ENCODE measurements at places on chromosomes 7 and 10. TPM values are rescaled to one million over a fixed set of nuclear protein-coding genes. Genes with fewer than 3 reads are reported as not detected.

DNA sequence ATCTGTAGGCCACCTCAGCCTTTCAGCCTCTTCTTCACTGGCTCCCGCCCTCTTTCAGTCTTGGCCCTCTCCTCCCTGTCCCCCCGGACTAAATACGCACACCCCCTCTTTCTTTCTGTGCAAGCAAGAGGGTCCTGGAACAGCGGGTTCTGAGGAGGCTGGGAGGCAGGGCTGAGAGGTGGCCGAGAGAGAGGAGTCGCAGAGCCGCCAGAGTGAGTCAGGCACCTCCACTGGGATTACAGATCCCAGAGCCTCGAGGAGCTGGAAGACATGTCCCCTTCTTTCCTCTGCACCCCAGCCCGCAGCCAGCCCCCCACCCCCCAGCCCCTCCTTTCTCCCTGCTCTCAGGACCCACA is 182 bp downstream of the CCDC136 start:
- no peak for DNase-seq

ST8SIA6 gene
- total RNA-seq: 0.25 TPM

DNA sequence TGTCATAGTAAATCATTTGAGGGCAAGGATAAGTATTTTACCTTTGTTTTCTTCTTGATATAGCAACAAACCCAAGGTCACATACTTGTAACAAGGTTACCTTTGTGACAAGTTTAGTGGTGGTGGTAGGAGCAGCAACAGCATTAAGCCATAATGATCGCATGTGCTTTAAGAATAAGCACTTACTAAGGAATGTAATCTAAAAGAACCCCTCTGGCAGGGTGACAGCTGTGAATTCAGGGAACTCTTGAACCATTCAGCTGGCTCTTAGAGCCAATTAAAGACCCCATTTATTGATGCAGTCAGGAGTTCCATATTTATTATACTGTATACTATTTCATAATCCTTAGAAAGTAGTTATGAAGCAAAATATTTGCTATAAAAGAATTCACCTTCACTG is 370.8 kb downstream of the EXOC4 start:
- DNase-seq: no peak

GRCh38 chr7:128103498-128104107 is 72.4 kb upstream of the LRRC4 start:
- DNase-seq: peak; percentile 55

SSBP1 gene
- 132 TPM for total RNA-seq

Data from dermis microvascular lymphatic vessel endothelial cell (primary cell).